Fibroblast of skin of abdomen (primary cell): ENCODE measurements at places on chromosomes 4 and X.

GRCh38 chr4:26220696-26221095 lies 100.1 kb upstream of the RBPJ start:
- peak; percentile 81 for DNase-seq

DNA sequence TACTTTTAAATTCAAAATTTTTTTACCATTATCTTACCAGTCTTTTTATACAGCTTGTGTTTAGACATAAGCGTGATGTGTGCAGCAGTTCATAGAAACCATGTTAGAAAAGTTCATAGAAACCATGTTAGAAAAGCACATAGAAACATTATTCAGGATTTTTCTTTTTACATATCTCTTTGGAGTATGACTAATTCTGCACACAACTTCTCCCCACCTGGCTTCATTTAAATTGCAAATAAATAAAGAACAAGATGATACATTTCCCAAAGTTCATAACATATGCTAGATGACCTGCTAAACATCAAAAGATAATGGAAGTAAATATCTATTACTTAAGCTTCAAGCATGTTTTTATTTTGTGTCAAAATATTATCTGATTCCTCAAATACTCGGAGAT lies 201.9 kb downstream of the BANK1 start:
- DNase-seq = no peak

- no peak for DNase-seq
Observed at GRCh38 chr4:181582595-181582994, 660.6 kb upstream of the TENM3 start.

DNA sequence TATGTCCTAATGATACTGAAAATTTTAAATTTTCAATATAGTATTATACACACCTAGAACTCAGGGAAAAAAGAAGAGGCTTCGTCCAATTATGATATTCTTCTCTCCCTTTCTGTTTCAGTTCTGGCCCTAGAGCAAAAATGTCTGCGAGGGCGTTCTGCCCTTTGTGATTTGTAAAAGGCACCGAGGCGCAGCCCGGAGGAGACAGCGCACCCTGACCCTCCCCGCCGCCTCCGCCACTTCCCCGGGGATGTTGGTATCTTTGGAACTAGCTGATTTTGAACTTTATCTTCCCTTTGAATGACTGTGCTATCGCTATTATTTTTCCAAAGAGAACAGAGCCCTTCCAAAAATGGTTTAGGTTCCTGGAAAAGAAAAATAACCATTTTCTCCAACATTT lies 173.2 kb upstream of the FAM9B start:
- DNase-seq = no peak

GRCh38 chr4:183321516-183321915 lies 710 bp downstream of the CLDN24 start:
- no peak for DNase-seq

DNA sequence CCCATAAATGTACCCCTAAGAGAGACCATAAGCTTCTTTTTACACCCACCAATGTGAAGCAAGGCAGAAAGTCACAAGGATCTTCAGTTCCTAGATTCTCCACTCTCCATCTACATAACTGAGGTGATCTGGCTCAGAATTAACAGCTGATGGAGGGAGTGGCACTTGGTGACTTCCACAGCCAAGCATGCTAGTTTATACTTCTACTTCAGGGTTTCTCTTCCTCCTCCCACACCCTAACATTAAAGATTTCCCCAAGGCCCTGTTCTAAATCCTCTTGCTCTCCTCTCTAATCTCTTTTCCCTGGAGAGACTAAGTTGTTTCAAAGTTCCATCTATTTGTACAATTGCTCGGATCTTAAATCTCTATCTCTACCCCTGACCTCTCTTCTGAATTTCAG lies 81.1 kb downstream of the MBNL3 start:
- no peak for DNase-seq

DNA sequence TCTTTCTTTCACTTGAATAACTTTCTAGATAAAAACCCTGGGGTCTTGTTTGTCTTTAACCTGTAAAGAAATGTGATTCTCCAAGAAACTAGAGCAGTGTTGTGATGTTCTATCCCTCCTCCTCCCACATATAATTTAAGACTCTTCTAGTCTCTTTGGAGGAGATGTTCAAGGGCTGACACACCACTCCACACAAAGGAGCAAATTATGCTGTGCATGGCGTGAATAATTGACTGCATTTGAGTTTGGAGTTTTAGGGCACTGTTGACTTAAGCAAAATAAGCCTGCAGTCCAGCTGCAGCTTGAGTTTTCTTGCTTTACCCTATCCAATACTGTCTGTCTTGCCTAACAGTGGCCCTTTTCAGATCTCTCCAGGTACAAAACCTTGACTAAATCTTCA lies 119.7 kb downstream of the CHRDL1 start:
- DNase-seq = no peak

GRCh38 chrX:71214604-71215337 lies 8.3 kb upstream of the GJB1 start:
- no peak for DNase-seq

- no peak for DNase-seq
Observed at GRCh38 chrX:148613636-148614035, 113.2 kb downstream of the AFF2 start.

DNA sequence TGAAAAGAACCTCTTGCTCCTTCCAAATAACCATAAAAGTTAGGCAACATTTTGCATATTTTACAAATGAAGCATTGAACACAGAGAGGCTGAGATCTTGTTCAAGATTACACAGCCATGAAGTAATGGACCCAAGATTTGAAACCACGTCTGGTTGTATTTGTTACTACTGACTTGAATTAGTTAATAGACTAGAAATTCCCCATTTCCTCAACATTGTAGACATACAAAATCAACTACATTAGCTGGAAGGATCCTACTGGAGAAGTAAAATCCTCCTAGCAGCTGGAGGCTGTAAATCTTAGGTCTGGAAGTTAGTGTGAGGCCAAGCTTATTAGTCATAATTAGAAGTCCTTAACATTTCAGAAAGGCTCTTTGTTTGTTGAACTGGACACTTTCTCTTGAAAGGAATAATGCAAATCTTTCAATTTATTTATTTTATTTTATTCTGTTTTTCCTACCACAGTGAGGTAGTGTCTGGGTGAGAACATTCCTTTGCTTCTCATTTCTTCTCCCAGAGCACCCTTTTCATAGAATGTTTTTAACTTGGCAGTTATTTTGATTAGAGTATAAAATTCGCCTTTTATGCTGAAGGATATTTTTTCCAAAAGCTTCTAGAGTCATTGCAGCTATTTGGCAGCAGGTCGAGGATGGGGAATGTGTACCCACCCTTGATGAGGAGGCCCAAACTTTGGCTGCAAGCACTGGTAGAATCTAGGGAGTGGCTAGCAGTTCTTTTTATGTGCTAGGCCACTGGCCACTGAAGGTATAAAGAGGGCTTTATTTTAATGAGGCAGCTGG lies 62.0 kb upstream of the CLNK start:
- DNase-seq = peak; percentile 88

GRCh38 chr4:66769441-66769840 lies 775.9 kb downstream of the CENPC start:
- no peak for DNase-seq

DNA sequence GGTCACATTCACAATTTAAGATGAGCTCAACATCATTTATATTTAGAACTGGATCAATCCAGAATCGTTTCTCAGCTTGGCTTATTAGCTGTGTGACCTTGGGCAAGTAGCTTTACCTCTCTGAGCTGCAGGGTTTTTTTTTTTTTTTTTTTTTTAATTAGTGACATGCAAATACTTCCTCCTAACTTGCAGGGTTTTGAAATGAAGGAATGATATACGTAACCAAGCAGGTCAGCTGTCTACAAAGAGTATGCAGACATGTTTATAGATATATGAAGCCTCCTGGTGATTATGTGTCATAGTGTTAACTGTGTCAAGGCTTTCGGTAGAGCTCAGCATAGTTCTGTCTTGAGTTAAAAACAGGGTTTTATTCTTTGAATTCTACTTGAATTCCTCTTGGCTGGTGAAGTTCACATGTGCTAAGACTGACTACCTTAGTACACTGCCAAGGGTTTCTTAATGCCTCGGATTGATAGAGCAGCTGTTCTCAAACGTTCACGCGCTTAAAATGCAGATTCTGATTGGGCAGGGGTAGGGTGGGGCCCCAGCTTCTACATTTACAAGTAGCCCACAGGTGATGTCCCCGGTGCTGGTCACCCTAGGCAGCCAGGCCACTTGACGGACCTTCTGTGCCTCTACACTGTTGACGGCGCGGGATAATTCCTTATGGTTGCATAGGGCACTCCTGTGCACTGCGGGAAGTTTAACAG lies 654 bp upstream of the STS start:
- DNase-seq = no peak

DNA sequence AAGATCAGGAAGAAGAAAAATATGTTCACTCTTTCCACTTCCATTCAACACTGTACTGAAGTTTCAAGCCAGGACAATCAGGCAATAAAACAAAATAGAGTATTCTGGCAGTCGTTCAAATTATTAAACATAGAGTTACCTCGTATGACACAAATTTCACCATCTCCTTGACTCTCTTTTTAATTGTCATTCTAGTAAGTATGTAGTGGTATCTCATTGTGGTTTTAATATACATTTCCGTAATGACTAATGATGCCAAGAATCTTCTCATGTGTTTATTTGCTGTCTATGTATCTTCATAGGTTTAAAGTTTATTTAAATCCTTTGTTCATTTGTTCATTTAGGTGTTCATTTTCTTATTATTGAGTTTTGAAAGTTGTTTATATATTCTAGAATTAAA lies 352.2 kb downstream of the IDS start:
- DNase-seq = peak; percentile 28
